ENCODE measurements at places on chromosomes 16 and 17.

- no peak for DNase-seq
These were observed 7.2 kb downstream of the SOCS7 start for GRCh38 chr17:38358586-38359513.

- DNase-seq: peak; percentile 23
These were observed 407.5 kb upstream of the HSBP1 start for GRCh38 chr16:83400234-83400633.

- DNase-seq: peak; percentile 33
These were observed 1.8 kb downstream of the SNTB2 start for GRCh38 chr16:69188716-69189115.

DNA sequence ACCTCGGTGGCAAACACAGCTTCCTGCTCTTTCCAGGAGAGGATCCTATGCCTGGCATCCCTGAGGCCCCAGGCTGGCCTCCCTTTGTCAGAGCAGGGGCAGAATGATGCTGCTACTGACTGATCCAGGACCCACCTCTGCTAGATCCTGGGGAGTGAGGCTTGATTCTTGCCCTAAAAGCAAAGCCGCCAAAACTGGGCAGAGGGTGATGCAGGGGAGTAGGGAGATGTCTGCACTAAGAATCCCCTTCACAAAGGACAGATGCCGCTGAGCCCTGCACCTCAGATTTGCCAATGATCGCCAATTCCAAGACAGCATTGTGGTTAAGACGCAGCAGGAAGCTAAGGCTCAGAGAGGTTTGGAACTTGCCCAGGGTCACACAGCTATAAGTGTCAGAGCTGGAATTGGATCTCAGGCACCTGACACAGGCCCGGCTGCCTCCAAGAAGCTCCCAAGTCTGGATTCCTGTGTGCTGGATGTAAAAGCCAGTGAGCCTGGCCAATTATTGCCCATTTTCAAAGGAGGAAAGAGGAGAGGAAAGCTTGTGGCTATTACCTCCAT lies 60.7 kb upstream of the TNRC6C start:
- no peak for DNase-seq

GRCh38 chr17:66088173-66088572 lies 103.8 kb downstream of the CEP112 start:
- no peak for DNase-seq

DNA sequence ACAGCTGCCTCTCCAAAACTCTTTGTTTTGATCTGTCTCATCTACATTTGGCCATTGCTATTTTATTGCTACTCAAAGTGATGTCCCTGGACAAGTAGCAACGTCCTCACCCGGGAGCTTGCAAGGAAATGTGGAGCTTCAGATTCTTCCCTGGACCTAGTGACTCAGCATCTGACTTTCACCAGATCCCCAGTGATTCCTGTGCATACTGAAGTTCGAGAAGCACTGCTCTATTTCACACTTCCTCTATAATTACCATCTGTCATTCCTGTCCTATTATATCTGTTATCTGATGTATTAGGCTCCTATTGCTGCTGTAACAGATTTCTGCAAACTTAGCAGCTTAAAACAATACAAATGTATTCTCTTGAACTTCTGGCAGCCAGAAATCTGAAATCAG lies 28.5 kb upstream of the VAT1L start:
- no peak for DNase-seq

DNA sequence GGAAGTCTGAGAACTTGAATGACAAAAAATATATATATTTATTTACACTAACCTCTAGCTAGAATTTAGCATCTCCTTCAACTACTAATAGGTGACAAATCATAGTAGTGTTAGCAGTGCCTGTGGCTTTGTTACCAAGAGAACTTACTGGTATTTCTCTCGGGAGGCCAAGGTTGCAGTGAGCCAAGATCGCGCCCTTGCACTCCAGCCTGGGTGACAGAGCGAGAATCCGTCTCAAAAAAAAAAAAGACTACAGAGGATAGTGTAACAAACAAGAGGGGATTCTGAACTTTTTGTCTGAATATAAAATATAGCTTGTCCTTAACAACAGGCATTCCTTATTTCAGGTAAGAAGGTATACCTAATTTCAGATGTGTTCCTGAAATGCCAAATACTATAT lies 1.3 kb upstream of the SUZ12 start:
- DNase-seq: no peak

- DNase-seq: no peak
These were observed 27.0 kb upstream of the WFIKKN2 start for GRCh38 chr17:50808413-50808812.

DNA sequence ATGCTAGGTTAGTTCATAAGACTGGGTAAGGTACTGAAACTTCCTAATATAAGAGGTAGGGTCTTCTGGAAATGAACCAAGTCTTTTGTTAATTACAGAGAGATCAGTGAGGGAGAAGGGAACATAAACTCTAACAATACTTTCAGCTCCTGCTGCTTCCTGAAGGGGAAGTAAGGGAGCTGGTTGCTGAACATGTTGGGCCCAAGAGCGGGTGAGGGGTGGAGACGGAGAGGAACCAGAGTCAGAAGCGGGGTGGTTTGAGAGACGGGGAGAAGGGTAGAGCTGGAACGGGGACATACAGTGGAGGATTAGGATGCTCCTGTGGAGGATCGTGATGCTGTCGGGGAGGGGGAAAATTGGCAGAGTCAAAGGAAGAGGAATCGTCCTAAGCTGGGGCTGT lies 11.5 kb upstream of the ZNF747 start:
- DNase-seq: no peak

DNA sequence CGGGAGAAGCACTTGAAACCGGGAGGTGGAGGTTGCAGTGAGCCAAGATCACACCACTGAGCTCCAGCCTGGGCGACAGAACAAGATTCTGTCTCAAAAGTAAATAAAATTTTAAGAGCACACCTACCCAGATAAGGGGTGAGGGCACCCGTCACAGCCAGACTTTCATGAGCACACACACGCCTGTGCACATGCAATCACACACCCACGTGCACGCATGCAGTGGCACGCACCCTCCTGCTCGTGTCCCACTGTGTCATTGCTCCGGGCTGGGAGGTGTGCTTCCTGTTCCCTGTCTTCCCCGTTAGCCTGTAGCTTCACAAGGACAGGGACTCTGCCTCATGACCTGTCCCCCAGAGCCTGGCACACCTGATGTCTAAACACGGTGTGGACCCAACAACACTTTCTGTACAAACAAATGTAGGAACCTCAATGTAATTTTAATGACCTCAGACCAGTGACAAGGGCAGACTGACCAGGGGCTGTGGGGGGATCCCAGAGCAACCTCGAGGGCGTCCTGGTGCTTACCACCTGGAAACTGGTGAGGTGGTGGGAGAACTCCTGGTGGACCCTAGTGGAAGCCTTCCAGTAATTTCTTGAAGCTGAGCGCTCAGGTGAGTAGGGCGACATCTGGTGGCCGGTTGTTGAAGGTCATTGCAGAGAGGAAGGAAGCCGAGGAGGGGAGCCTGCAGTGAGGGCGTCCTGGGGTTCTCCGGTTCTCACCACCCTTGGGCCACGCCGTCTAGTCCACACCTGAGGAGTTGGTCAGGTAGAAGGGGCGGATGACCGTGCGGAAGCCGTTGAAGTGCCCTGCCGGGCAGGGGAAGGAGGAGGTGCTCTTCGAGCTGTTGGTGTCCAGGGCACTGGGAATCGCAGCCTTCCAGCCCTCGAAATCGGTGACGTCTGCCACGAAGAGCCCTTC lies 8.6 kb downstream of the LGALS3BP start:
- peak; percentile 82 for DNase-seq

DNA sequence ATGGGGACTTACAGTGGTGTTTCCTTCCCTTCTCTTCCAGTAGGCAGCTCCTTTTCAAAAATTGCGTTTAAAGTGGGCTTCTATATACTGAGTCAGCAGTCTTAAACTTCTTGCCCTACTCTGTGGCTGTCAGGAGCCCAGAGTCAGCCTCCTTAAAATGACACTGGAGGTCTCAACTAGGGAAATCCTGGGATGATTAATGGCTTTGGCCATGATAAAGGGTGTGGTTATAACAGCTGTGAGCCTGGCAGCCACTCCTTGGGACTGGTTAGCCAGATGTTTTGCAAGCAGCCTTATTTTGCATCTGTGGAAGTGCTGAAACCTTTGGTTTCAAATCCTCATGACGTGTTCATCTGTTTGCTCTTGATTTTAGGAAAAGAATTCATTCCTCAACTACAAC lies 25.0 kb downstream of the TAC4 start:
- DNase-seq: peak; percentile 68
